ENCODE measurements at places on chromosomes 1 and 21.

DNA sequence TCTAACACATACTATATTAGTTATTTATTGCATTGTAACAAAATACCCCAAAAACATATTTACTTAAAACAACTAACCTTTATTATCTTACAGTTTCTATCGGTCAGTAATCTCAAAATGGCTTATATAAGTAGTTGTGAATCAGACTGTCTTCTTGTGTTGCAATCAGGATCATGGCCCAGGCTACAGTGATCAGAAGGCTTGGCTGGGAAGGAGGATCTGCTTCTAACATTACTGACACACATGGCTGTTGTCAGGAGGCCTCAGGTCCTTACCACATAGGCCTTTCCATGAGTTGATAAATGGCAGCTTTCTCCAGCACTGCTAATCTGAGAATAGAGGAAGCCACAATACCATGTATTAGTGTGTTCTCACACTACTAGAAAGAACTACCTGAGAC is 33.7 kb downstream of the CFH start:
- H3K4me1 ChIP-seq, result no peaks in the 10 kb centered on the region
- H3K27ac ChIP-seq, result no peak overlapping the region
- H3K27me3 ChIP-seq, result no peaks in the 10 kb centered on the region
- no peak overlapping the region for H3K4me3 ChIP-seq

DNA sequence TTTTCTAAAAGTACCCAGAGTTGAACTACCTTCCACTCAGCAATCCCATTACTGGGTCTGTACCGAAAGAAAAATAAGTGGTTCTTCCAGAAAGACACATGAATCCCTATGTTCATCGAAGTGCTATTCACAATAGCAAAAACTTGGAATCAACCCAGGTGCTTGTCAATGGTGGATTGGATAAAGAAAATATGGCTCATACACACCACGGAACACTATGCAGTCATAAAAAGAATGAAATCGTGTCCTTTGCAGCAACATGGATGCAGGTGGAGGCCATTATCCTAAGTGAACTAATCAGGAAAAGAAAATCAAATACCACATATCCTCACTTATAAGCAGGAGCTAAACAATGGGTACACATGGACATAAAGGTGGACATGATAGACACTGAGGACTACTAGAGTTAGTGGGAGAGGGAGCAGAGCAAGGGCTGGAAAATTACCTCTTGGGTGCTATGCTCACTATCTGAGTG is 32.9 kb upstream of the JUN start:
- no peaks in the 10 kb centered on the region for H3K27me3 ChIP-seq
- H3K36me3 ChIP-seq, result peaks cover 1% of the 10 kb centered on the region
- H3K4me3 ChIP-seq, result peak overlapping the region; percentile 88
- no peak for DNase-seq

GRCh38 chr21:44279354-44280260 is 6.1 kb upstream of the AIRE start:
- H3K4me1 ChIP-seq, result peaks cover 20% of the 10 kb centered on the region
- H3K27me3 ChIP-seq, result peaks cover 9% of the 10 kb centered on the region
- no peak overlapping the region for H3K4me3 ChIP-seq
- H3K27ac ChIP-seq, result no peak overlapping the region
- no peak for DNase-seq
- no peaks in the 10 kb centered on the region for H3K36me3 ChIP-seq

DNA sequence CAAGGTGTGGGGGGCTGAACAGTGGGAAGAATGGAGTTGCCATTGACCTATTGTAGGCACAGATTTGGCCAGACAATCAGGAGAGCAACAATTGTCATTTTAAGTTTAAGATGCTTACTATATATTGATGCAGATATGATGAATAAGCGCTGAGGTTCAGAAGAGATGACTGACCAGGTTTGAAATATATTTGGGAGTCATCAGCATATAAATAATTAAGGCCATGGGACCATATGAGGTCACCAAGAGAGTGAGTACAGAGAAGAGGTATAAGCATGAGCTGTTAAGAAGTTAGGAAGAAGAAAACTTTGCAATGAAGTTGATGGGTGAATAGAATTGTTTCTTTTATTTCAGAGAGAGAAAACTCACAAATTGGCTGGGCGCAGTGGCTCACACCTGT is 4.5 kb upstream of the GADD45A start:
- H3K27ac ChIP-seq, result no peak overlapping the region
- H3K4me3 ChIP-seq, result no peak overlapping the region
- no peak for DNase-seq
- no peaks in the 10 kb centered on the region for H3K36me3 ChIP-seq
- H3K27me3 ChIP-seq, result no peaks in the 10 kb centered on the region

DNA sequence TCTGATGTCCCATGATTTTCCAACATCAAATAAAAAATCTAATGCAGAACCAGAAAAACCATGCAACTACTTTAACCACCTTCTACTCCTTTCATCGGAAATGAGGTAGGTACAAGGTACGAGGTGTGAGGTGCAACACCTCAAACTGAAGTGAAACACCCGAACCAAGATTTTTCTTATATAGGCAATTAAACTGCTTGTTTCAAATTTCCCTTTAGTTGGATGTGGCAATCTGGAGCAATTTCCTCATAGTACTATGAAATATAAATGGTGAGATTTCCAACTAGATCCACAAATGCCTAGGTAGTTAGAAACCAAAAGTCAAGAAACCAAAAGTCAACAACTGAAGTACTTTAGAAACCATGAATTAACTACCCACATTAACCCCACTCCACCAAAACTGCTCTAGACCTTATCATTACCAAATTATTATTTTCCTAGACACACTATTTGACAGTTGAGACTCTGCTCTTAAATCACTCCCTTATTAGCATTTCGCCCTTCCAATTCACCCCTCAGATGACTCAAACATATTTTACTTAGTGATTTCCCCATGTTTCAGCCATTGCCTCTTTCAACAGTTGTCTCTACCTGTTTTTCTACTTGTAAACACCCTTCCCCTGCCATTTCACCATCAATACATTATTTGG is 37.8 kb downstream of the FUBP1 start:
- H3K36me3 ChIP-seq, result peaks cover 28% of the 10 kb centered on the region
- H3K27me3 ChIP-seq, result no peaks in the 10 kb centered on the region
- no peak for DNase-seq
- no peaks in the 10 kb centered on the region for H3K4me1 ChIP-seq

DNA sequence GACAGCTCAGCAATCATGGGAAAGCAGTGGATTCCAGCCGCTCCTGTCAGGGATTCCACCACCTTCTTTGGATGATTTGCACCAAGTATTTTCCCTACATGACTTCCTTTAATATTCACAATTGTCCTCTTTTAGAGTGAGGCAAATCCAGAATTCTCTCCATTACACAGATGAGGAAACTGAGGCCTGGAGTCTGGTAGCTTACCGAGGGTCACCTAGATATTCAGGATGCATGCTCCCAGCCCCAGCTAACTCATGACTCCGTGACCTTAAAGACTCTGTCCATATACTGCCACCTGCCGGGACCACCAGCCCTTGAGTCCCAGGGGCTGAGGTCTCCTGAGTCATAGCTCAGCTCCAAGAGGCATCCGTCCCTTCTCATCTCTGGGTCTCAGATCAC is 80.6 kb downstream of the CAPZB start:
- peaks cover 61% of the 10 kb centered on the region for H3K36me3 ChIP-seq
- H3K4me1 ChIP-seq, result peaks cover 75% of the 10 kb centered on the region

DNA sequence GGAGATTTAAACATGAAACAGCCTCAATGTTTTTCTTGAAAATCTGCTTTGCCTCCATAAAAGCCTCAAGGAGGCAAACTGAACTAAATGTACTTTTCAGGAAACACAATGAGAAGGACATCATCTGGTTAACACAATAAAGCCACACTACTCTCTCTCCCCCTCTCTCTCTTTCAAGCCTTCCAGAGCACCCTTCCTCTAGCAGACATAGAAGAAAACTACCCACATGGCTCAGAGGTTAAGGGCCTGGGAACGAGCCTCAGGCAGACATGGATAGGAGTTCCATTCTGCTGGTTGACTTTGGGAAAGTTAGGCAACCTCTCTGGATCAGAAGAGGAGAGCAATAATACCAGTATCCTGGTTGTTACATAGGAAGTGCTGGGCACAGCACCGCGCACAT is 42.9 kb downstream of the RUNX1 start:
- peaks cover 35% of the 10 kb centered on the region for H3K4me1 ChIP-seq
- no peaks in the 10 kb centered on the region for H3K27me3 ChIP-seq
- H3K27ac ChIP-seq, result no peak overlapping the region
- H3K4me3 ChIP-seq, result no peak overlapping the region

DNA sequence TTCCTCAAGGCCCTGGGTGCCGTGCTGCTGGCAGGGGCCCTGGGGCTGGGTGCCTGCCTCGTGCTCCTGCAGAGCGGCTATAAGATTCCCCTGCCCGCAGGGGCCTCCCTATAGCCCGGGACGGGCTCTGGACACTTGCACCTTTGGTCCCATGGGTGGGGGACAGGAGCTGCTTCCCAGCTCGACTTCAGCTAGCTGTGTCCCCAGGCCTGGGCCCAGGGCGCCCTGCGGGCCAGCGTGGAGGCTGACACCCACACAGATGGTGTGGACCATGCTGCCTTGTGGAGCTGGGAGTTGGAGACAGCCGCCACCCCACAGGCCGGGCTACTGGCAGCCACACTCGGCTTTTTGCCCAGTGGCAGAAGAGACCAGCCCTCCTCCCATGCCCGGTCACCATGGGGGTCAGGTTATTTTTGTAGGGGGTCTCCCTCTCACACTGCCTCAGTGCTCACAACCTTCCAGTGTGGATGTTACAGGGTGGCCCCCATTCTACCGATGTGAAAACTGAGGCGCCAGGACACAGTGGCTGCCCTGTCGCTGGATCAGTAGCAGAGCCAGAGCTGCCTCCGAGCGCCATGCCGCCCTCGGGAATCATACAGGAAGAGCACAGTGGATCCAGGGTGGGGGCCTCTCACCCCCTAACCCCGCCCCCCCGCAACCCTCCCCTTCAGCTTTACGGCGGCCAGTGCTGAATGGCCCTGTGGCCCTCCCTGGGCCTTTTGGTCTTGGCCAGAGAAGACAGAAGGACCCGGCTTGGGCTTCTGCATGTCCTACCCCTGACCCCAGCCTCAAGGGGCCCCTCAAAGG is 57.8 kb downstream of the DISP3 start:
- no peak overlapping the region for H3K4me3 ChIP-seq
- H3K27ac ChIP-seq, result no peak overlapping the region
- no peaks in the 10 kb centered on the region for H3K36me3 ChIP-seq
- no peak for DNase-seq

DNA sequence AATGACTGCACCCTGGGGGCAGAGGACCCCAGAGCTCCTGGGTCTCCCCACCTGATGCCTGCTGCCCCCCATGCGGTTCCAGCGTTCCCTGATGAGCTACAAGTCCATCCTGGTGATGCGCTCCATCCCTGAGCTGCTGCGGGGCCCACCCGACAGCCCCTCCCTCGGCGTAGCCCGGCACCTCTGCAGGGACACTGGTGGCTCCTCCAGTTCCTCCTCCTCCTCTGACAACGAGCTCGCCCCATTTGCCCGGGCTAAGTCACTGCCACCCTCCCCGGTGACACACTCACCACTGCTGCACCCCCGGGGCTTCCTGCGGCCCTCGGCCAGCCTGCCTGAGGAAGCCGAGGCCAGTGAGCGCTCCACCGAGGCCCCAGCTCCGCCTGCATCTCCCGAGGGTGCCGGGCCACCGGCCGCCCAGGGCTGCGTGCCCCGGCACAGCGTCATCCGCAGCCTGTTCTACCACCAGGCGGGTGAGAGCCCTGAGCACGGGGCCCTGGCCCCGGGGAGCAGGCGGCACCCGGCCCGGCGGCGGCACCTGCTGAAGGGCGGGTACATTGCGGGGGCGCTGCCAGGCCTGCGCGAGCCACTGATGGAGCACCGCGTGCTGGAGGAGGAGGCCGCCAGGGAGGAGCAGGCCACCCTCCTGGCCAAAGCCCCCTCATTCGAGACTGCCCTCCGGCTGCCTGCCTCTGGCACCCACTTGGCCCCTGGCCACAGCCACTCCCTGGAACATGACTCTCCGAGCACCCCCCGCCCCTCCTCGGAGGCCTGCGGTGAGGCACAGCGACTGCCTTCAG is 35.5 kb downstream of the TRIM11 start:
- no peak for DNase-seq
- H3K27me3 ChIP-seq, result peaks cover 3% of the 10 kb centered on the region
- H3K36me3 ChIP-seq, result no peaks in the 10 kb centered on the region
- H3K4me1 ChIP-seq, result no peaks in the 10 kb centered on the region

All from stimulated activated naive B cell treated with anti-CD40 and anti-IgM and Interleukin-4, amounts not matched to agents 10 μg/mL and 1 μg/mL and 100 μg/mL, for 72 hours (primary cell).